NT2/D1 (cell line): ENCODE measurements at places on chromosomes 3 and 15.
A peak's percentile ranks its signal among the peaks of the same experiment; 100 is the strongest.

GRCh38 chr3:65877160-65877559 is 161.6 kb downstream of the MAGI1 start:
- no peak for DNase-seq

- no peak for DNase-seq
Observed at GRCh38 chr15:41474941-41475340, 18.7 kb upstream of the ITPKA start.

DNA sequence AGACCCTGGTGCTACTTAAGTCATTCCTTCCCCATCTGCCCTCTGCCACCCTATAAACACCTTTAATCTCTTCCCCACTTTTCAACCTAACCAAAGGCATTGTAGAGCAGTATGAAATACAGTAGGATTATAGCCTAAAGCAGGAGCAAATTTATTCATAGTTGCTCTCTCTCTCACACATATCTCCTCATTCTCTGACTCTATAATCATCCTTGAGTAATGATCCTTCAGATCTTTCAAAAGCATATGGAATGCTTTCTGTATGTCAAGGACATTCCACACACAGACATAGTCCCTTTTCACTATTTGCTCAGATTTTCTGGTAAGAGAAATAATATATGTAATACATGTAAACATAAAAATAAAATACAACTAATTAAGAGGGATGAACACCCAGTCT is 54.1 kb downstream of the TRPC1 start:
- DNase-seq = no peak

DNA sequence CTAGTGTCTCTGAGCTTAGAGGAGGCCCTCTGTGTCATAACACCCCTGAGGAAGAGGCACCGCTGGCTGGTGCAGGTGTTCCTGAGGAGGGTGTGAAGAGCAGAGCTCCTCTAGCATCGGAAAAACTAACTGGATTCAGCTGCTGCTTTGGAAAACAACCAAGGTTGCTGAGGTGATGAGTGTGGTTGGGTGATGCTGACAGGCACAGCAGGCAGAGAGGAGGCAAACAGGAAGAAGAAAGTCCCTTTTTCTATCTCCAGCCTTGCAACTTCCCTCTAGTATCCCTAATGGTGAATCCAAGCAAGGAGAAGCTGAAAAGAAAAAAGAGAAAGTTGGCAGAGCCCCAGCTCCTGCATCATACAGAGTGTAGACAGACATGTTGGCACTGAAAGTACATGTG is 3.8 kb upstream of the OR4F15 start:
- DNase-seq = no peak

GRCh38 chr15:49155834-49156627 is 632 bp upstream of the COPS2 start:
- no peak for DNase-seq

DNA sequence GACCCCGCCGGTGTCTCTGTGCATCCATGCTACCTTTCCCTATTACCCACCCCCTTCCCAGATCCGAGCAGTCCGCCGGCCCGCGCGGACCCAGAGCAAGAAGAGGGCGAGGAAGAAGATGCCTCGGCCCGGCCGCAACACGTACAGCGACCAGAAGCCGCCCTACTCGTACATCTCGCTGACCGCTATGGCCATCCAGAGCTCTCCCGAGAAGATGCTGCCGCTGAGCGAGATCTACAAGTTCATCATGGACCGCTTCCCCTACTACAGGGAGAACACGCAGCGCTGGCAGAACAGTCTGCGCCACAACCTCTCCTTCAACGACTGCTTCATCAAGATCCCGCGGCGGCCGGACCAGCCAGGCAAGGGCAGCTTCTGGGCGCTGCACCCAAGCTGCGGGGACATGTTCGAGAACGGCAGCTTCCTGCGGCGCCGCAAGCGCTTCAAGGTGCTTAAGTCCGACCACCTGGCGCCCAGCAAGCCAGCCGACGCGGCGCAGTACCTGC is 788 bp downstream of the FOXB1 start:
- DNase-seq = no peak

GRCh38 chr3:51876186-51876585 is 785 bp upstream of the IQCF5 start:
- DNase-seq = peak; percentile 59

- no peak for DNase-seq
Observed at GRCh38 chr15:31605467-31605931, 278.9 kb downstream of the KLF13 start.

- no peak for DNase-seq
Observed at GRCh38 chr3:10173095-10173925, 8.6 kb downstream of the IRAK2 start.

DNA sequence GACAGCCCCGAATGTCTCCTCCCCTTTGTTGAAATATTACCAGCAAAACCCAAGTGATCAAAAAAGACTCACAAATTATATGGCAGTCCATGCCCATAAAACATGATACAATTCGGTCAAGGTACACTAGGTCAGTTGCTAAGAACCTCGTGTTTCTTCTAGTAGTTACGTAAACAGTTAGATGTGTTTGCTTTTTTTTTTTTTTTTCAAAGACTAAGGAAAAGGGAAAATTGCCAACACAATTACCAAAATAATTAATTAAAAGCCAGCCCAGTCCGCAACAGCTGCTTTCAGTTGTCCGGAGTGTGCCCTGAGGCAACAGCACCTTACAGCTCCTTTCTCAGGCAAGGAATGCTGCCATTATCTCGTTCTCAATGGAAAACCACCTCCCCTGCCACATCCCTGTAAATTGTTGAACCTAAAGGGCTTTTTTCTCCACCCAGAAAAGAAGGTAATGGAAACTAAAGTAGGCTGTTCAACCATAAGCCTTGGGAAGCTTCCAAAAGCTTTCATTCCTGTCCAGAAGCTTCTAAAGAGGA is 129.2 kb upstream of the TSC22D2 start:
- peak; percentile 55 for DNase-seq

- DNase-seq = no peak
Observed at GRCh38 chr3:157500232-157500631, 3.0 kb downstream of the VEPH1 start.

- no peak for DNase-seq
Observed at GRCh38 chr3:123385981-123386380, 62.9 kb downstream of the ADCY5 start.

GRCh38 chr15:95872366-95872771 is 458.1 kb upstream of the NR2F2 start:
- DNase-seq = no peak

- no peak for DNase-seq
Observed at GRCh38 chr3:31105438-31106077, 211.1 kb upstream of the GADL1 start.

- no peak for DNase-seq
Observed at GRCh38 chr3:11021611-11022011, 29.1 kb downstream of the SLC6A1 start.

DNA sequence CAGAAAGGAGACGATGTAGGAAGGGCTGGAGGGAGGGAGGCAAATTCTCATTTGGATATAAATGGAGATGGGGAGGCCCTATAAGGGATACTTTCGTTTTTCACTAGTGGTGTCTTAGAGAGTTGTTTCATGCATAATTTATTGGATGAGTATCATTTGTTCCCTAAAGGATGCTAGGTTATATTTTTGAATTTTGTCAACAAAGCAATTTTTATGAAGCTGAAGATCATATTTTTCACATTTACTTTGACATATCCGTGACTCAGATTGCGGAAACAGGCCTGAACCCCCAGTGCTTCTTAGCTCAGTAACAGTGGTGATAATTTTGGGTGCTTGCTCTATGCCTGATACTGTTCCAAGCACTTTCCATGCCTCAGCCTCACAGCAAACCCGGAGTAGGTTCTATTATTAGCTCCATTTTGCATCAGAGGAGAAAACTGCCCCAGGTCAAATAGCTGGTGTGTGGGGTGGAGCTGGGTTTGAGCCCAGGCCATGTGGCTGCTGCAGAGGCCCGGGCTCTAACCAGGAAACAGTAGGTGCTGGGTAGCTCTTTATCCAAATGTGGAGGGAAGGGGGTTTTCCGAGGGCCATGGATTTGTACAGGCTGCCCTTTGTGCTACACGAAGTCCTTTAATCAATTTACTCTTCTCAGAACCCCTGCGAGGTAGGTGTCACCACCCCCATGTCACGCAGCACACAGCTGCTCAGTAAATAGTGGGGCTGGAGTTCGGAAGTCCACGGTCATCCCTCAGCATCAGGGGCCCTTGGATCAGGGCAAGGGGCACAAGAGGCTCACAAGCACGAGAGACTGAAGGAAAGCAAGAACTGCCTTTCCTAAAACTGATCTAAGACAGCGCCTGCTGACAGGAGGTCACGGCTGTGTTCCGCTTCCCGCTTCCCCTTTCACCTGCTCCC is 99.1 kb downstream of the SLC49A4 start:
- DNase-seq = peak; percentile 27

DNA sequence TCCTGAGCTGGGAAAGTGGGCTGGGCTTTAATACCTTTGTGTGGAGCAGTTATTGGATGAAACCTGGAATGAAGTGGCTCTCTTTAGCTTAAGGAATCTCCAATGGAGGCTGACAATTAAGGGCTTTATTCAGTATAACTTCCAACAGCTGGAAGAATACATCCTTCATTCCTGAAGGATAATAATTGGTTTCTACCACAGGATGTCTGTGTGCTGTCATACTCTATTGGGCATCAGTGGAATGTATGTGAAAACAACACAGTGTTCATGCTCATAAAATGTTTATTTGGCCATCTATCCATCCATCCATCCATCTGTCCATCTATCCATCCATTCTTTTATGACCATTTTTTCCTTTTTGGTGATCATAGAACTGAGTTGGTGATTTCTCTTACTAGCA is 220.7 kb upstream of the GAP43 start:
- DNase-seq = no peak

- DNase-seq = no peak
Observed at GRCh38 chr15:44529864-44530604, 6.9 kb upstream of the EIF3J start.

- DNase-seq = no peak
Observed at GRCh38 chr15:38587214-38587613, 22.6 kb upstream of the RASGRP1 start.

DNA sequence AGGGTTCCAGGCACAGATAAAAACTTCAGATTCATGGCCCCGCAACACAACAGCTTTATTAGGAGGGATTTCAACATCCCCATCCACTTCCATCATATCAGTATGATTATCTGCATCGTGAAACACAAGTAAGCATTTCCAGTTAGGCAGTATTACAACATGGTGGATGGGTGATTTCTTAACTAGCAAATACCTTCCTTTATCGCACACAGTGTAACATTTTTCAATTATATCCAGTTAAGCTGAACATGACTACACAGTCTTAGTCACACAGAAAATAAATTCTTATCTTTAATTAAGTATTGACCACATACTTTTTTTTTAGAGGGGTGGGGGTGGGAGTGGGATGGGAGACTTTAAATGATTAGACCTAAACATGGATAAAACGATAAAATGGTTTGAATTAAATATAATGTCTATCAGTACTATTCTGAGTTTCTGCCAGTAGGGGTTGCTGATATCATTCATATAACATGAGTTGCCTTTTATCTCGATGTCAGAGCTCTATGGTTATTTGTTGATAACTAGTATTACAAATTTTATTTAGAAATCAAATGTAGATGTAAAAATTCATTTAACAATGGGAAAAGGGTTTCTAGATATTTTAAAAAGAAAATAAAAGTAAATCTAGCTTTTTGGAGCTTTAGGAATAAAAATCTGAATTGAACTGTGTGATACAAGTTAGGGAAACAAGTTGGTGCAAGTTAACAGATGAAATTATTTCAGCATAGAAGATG is 146.6 kb downstream of the TBL1XR1 start:
- no peak for DNase-seq

DNA sequence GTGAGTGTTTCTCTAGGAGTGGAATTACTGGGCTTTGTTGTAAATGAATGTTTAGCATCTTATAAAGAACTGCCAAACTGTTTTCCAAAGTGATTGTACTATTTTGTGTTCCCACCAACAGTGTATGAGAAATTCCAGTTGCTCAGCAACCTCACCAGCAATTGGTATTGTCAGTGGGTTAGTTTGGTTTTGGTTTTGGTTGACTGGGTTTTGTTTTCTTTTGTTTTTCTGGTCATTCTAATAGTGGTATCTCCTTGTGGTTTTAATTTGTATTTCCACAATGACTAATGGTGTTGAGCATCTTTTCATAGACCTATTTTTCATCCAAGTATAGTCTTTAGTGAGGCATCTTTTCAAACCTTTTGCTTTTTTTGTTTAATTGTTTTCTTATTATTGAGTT is 27.1 kb downstream of the FILIP1L start:
- DNase-seq = no peak

DNA sequence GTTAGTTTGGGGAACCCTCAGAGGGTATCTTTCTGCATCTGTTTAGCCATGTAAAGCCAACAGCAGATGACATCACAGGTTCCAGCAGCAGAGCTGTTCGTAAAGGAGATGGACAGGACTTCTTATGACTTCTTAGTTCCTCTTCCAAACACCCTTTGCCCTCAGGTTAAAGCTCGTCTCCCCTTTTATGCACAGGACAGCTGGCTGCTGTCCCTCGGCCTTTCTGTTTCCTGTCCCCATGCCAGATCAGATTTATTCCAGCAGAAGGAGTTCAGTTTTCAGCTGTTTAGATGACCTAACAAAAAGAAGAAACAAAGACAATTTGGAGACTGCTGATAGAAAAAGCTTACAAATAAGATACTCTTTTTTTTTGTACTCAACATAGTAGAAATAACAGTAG is 45.1 kb downstream of the SEC22A start:
- no peak for DNase-seq

DNA sequence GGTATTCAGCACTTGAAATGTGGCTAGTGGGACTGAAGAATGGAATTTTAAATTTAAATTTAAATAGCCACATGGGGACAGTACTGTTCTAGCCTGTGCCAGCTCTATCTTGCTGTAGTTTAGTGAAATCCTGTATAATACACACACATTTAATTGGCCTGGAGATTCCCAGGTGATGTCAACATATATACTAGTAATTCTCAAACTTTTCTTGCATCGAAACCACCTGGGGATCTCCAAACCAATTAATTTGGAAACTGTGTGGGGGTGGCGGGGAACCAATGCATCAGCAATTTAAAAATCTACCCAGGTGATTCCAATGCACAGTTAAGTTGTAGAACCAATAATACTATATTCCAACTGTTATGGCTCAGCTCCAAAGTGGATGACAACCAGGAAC is 228.9 kb upstream of the MRPL3 start:
- no peak for DNase-seq

DNA sequence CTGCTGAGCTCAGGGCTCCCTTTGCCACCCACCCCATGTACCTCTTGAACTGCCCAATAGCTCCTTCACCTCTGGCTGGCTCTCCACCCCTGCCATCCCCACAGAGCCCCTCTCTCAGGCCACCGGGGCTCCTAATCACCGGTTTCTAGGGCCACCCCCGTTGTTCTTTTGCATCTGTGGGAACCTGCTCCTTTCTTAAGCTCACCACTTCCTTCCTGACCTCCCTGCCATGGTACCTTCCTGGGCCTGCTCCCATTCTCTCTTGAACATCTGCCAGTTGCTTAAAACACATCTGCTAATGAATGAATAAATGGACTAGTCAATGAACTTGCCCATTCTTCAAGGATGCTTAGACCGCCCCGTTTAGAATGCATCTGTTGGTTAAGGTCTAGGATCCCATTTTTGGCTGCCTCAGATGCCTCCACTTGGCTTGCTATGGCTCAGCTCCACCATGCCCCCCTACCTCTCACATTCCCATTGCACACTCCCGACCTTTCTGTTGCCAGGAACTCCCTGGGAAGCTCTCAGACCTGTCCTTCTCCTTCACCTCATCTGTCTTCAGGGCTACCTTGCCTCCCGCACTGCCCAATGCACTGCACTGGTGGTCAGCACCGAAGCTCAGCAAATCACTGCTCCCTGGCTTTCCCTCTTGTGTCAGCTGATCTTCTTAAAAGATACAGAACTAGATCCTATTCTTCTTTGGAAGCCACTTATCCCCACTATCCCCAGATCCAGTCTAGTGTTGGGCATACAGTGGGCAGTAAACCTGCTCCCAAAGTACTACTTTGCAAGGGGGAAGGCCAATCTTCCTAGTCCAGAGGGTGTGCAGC is 9.1 kb downstream of the AMOTL2 start:
- no peak for DNase-seq

GRCh38 chr3:119380697-119381096 is 82.7 kb downstream of the TMEM39A start:
- no peak for DNase-seq
